ENCODE measurements at places on chromosomes 6 and 20.

DNA sequence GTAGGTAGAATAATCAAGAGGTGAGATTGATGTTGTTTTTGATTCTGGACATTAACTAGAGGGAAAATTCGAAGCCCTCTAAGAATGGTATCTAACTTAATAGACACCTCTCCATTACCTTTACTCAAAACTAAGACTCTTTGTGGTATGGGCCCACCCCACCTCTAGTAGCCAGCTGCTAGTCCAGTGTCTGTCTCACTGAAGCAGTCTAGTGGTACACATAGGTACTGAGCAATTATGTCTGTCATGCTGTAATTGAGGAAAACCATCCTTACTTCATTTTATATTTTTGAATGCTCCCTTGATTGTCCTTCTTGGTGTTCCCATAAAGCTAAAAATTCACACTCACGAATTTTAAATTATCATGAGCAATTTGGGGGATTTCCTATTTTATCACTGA, 290.7 kb downstream of the ARHGAP18 start:
- DNase-seq, result no peak

- no peak for DNase-seq
These were observed 452.1 kb downstream of the GRIK2 start for GRCh38 chr6:101845621-101846020.

GRCh38 chr6:168934660-168935627, 318.7 kb downstream of the THBS2 start:
- DNase-seq, result no peak

GRCh38 chr20:45218124-45218523, 3.0 kb upstream of the SEMG2 start:
- no peak for DNase-seq

DNA sequence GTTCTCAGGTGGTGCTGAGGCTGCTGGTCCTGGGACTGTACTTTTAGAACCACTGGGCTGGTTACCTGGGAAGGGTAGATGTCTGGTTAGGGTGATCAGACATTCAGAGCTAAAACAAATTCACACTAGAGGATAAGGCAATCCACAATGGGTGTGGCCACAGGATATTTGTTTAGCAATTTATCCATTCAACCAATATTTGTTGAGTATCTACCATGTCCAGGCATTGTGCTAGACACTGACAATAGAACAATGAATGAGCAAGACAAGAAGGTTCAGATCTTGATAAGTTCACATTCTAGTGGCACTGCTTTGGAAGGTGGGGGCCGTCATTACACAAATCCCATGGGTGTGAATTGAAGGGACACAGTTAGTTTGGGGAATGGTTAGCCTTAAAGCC, 131.7 kb downstream of the BCAS1 start:
- DNase-seq, result no peak

GRCh38 chr20:23017516-23017915, 17.6 kb upstream of the SSTR4 start:
- no peak for DNase-seq

- DNase-seq, result no peak
These were observed 393.2 kb upstream of the SOX4 start for GRCh38 chr6:21200134-21200870.

- DNase-seq, result no peak
These were observed 765 bp downstream of the IRAK1BP1 start for GRCh38 chr6:78868116-78868515.

DNA sequence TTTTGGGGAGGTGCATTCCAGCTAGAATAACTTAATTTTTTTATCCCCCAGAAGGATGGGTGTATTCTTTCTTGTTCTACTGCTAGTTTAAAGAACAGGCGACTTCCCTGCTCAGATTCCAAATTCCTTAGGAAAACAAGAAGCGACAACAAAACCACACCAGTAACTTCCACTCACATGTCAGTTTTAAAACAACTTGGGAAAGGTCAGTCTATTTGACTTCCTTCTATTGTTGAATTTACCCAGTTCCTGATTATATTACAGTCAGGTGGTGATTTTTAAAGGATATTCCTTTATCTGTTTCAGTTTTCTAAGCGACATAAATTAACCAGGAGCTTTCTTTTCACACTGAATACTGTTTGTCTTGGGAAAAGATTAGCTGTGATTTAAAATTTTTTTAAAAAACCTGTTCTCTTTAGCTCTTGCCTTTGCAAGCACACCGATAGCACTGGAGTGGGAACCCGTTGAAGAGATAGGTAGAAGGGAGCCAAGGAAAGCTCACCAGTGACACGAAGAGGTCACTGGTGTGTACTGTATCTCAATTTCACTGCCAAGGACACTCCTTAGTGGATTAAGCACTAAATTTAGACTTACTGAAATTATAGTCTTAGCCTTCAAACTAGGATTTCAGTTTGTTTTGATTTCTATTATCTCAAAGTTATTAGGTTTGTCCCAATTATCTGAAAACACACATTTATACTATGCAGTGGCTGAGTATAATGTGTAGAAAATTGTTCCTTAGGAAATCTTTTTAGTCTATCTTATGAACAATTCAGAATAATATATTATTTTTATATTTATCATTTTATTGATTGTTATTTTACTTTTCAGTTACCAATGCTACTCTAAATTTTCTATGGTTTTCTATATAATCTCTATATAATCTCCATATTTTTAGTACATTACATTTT, 22.3 kb downstream of the MARCKS start:
- DNase-seq, result peak; percentile 73

DNA sequence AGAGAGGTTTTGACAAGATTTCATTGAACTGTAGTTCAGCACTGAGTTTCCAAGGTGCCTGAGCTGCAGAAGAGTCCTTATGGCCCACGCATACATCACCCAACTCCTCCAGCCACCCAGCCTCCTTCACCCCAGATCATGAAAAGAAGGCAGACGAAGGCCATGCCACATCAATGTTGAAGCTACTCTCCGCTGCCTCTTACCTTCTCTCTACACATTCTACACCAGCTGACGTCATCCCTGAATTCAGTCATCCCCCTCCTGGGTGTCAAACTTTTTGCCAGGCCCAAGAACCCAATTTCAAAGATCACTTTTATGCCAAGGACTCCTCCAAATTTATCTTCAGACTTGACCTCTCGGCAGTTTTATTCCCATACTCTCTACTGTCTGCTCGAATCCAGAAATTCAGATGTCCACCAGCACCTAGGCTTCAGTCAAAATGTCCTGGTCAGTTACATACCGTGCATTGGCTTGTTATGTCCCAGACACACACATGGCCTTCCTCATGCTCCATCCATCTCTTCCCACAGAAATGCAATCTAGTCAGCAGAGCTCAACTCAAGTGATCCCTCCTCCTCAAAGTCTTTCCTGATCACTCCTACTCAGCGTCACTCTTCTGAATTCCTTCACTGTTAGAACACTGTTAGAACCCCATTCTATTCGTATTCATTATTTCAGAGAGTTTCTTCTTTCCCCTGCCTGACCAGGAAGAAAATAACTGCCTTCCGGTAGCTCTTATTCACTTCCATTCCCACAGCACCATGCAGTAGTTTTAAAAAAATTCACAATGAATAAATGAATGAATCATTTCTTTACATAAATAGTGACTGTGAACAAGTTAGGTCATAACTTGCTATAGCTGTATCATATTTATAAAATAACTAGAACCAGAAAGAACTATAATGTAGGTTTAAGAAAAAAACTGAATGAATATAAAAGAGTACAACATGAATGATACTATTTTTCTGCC, 11.5 kb downstream of the ATXN1 start:
- no peak for DNase-seq

DNA sequence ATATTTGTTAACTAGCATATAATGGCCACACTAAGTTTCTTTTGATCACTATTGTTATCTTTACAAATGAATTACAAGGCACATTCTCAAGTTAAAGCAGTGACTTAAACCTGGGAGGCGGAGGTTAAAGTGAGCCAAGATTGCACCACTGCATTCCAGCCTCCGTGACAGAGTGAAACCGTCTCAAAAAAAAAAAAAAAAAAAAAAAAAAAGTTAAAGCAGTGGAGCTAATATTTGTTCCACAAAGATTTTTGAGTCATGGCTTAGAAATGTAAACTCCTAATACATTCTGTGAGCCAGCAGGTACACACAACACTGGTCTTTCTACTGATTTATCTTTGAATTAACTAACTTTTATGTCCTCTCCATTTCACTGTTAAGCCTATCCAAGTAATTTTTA, 221.7 kb upstream of the HTR1E start:
- no peak for DNase-seq

DNA sequence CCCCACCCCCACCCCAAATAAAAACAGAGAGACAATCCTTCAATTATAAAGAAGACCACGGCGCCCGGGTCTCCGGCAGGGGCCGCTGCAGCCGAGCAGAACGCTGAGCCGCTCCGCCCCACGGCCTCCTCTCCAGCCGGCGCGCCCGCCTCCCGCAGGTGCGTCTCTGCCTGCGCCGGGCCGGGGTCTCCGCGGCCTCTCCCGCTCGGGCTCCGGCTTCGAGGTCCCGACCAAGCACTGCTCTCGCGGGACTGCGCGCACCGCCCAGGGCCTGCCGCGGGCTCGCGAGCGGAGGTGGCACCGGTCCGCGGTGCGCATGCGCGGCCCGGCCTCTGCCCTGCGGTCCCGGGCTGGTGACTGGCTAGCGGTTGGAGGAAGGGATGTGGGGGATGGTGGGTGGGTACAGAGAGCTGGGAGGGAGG, 241 bp upstream of the SIRT5 start:
- peak; percentile 99 for DNase-seq

GRCh38 chr6:65289491-65289890, 417.5 kb downstream of the EYS start:
- no peak for DNase-seq

DNA sequence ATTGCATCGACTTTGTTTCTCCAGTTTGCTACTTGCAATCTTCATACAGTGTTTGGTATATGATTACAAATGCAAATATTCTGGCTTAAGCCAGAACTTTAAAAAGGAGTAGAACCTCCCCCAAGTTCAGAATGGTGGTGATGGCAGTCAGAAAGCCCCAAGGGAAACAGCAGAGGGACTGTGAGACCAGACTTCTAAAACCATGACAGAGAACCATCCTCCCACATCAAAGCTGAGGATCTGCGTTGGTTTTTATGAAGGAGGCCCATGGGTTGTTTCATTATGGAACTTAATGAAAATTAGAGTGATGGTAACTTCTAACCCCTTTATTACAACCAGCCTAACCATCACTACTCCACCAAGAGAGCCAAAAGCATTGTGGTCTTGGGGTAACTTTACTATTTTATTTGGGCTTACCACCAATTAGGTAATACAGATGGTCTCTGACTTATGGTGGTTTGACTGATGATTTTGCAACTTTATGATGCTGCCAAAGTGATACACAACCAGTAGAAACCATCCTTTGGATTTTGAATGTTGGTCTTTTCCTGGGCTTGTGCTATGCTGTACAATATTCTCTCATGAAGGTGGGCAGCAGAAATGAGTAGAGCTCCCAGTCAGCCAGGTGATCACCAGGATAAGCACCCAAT, 10.9 kb upstream of the MRS2 start:
- DNase-seq, result no peak

GRCh38 chr20:4112481-4113421, 97.4 kb upstream of the RNF24 start:
- no peak for DNase-seq

DNA sequence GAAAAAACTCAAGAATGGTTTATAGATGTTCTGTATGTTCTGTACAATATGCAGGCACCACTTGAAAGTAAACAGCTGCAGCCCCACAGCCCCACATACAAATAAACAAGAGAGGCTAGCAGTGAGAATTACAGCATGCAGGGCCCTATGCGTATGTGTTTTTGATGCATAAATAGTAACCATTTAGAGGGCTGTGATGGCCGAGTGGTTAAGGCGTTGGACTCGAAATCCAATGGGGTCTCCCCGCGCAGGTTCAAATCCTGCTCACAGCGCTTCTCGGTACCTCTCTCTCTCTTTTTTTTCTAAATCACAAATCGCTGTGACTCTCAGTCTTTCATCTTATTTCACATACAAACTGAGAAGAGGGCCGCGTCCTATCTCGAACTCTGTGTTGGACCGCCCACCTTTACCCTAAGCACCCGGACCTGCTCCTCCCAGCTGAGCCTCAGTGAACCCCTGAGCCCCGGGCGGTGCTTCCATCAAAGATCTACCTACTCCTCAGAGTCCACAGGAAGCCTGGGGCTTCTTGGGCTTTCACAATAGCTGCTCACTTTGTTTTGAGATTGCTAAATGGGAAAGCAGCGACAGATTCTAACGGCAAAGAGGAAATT, 37.7 kb upstream of the PRSS16 start:
- DNase-seq, result no peak

DNA sequence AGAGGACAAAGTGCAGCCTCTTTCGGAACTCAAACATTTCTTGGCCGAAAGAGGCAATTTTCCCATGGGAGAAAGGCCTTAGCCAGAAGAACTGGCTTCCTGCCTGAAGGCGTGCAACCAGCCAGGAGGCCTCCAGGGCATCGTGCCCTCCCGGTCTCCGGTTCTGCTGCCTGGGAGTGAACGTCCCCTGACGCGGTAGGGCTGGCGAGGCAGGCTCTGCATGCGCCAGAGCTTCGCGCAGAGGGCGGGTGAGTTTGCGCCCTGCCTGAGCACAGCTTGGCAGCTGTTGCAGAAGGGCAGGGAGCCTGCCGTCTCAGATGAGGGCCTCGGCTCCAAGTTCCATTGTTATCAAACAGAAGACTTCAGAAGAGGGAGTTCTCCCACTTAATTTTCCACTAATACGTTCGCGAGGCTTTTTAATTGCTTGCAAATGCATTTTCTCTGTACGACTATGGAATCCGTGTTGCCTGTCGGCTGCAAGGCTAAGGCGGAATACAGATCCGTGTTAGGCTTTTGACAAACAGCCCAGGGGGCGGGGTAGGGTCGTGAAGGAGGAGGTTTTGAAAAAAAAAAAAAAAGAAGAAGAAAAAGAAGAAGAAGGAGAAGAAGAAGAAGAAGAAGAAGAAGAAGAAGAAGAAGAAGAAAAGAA, 5.5 kb upstream of the TFAP2D start:
- no peak for DNase-seq

GRCh38 chr6:128601060-128601459, 80.7 kb upstream of the PTPRK start:
- DNase-seq, result no peak

GRCh38 chr20:50762435-50763220, 31.2 kb downstream of the PARD6B start:
- no peak for DNase-seq

Measured in D341Med (cell line).